Left ventricle myocardium inferior (tissue), 1 donor: ENCODE measurements at places on chromosomes 2 and 18. TPM values are rescaled to one million over a fixed set of nuclear protein-coding genes. Genes with fewer than 3 reads are reported as not detected.

The C18orf63 gene
- total RNA-seq, result not detected

The CHST10 gene
- total RNA-seq, result 11.6 TPM

The MARS2 gene
- total RNA-seq, result 7.2 TPM

The NGEF gene
- 0.16 TPM for total RNA-seq

The SPEG gene
- 145 TPM for total RNA-seq

The KIAA2012 gene
- total RNA-seq, result not detected

The AKAIN1 gene
- total RNA-seq, result not detected

The TNFAIP6 gene
- total RNA-seq, result 2.9 TPM

The STPG4 gene
- total RNA-seq, result not detected

The INHBB gene
- 3.2 TPM for total RNA-seq

The ARL4C gene
- 2.7 TPM for total RNA-seq

The GLI2 gene
- 2.4 TPM for total RNA-seq

The FBXO15 gene
- not detected for total RNA-seq

The POTEF gene
- total RNA-seq, result not detected

The CNTNAP5 gene
- not detected for total RNA-seq

The IL36A gene
- total RNA-seq, result not detected

The AGXT gene
- total RNA-seq, result not detected

DNA sequence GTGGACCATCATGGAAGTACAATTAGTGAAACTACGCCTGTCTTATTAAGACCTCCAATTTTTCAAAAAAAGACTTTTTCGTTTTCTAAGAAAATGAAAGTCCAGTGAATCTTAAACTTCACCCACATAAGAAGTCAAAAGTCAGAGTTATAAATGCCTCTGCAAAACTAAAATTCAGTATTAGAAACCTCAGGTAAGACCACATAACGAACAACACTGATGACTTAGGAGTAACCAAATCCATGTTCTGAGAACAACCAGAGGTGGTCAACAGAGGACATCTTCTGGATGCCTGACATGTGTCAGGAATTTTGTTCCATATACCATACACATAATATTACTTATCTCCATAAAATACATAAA is 62.4 kb downstream of the RPL31 start:
- DNase-seq, result no peak

- DNase-seq, result no peak
Observed at GRCh38 chr2:68152681-68153347, 4.9 kb upstream of the PNO1 start.

- DNase-seq, result no peak
Observed at GRCh38 chr18:40553029-40553428, 1402.0 kb upstream of the PIK3C3 start.

GRCh38 chr2:50469784-50470183 is 562.1 kb downstream of the NRXN1 start:
- no peak for DNase-seq

DNA sequence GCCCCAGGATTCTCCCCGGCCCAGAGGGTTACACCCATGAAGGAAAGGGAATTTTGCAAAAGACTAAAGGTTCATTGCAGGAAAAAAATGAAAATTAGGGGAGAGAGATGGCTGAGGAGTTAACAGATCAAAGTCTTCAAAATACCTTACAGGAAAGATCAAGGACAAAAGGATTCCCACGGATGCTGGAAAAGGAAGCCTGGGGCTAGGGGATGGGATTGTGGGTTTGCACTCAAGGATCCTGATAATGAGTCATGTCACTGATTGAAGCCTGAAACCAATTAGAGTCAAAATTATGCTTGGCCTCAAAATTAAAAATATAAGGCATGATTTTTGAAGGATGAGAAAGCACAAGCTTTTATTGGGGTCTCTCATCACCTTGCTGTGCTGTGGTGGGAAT is 32.6 kb upstream of the COPS8 start:
- no peak for DNase-seq

GRCh38 chr2:113058998-113059960 is at the start of gene IL36RN:
IL36RN (plus strand) TSS chr2:113059198; CDS start chr2:113059439, 241 bp downstream.
- no peak for DNase-seq

GRCh38 chr2:44836174-44836573 is 105.3 kb upstream of the SIX3 start:
- DNase-seq, result no peak

- DNase-seq, result no peak
Observed at GRCh38 chr18:73621091-73621490, 526.5 kb downstream of the FBXO15 start.

- DNase-seq, result no peak
Observed at GRCh38 chr2:9280224-9280623, 73.6 kb downstream of the ASAP2 start.

- DNase-seq, result no peak
Observed at GRCh38 chr2:134301928-134302260, 48.0 kb downstream of the MGAT5 start.

- no peak for DNase-seq
Observed at GRCh38 chr2:161870401-161870930, 203.5 kb downstream of the DPP4 start.

DNA sequence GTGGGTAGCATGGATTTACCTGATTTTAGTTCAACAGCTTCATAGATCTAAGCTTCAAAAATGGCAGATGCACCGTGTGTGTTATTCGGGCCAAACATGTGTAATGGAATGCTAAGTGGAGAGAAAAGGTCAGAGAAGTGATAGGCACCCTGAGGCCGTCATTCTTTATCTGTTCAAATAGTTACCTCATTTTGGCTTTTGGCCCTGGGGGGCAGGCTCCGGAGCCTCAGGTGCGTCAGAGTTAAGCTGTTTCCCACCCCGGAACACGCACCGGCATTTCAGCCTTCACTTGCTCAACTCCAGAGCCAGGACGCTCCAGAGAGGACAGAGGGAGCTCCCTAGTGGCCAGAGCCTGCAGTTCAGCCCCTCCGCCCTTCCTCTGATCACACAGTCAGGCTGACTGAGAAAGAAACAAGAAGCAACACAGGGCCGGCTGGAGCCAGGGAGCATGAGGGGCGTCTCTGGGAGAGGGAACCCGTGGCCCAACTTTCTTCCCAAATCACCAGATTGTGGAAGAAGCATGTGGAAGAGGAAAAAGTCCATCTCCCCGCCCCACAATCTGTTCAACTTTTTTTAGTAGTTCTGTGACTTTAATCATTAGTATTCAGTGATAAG is 135.2 kb upstream of the EPC2 start:
- DNase-seq, result peak; percentile 80

GRCh38 chr2:175372704-175373701 is 191.5 kb upstream of the ATP5MC3 start:
- DNase-seq, result no peak

DNA sequence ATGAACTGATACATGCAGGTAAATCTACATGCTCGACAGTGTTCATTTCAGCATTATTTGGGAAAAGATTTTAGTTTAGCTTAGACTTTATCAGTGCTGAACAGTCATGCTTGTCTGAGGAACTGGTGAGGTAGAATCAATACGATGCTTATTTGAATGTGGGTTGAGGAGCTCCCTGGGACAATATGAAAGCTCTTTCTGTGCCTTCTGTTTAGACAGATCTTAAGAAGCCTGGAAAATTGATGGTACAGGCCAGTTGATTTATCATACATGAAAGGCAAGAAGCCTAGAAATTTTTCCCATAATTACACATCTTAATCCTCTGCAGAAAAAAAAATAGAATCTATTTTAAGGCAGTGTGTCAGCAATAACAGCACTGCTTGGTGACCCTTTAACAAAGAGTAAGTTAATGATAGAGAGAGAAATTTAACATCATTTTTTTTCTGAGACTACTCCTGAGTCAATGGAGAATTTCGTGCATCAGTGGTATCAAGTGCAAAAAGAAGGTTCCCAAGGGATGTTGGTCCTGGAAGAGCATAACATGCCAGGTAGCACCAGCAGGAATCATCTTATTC is 252.2 kb upstream of the CDH20 start:
- no peak for DNase-seq

DNA sequence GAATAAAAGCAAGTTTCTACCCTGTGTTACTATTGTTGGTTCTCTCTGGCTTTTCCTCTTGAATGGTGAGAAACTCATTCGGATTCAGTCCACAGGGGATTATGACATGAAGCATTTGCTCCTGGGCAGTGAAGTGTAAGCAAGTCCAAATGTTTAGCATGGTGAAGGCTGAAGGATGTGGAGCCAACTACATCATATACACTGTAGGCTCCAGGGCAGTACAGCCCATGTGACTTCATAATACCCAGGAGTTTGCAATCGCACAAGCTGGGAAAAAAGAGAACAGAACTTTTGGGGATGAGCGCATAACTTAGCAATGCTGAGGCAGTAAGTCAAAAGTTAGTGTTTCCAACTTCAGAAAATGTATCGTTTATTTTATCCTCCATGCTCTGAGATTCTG is 695.7 kb upstream of the POU3F3 start:
- DNase-seq, result no peak

DNA sequence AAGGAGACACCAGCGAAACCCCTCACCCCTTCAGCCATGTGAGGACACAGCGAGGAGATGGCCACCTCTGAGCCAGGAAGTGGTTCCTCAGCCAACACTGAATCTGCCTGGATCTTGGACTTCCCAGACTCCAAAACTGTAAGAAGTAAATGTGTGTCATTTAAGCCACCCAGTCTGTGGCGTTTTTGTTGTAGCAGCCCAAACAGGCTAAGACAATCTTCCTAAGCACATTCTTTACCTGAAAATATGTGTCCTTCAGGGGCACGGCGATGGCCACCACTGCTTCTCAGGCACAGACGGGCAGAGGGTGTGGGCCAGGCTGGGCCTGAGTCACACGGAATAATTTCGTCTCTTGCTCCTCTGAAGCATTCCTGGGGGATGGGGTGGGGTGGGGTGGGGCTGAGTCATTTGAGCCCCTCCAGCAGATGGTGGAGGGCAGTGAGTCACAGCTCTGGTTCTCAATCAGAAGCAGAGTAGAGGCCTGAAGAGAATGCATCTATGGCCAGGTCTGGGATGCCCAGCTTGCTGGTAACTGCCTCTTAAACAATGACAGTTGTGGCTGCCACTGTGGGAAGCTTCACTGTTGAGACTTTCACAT is 142.4 kb downstream of the CAPN13 start:
- DNase-seq, result no peak

DNA sequence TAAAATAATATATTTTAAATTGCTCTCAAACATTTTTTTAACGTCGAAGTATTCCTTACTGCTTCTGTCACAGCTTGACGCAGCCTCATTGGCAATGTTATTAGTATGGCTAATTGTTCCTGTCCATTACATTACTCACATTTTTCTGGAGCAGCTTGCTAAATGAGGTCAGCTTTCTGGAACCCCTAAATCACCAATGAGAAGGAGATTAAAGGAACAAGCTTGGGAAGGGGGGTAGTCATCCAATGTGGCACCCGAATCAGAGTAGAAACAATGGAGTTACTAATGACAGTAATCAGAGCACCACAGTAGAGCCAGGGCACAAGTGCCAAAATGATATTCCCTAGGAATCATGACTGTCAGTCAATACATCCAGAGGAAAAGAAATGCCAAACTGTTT is 5.1 kb downstream of the NEUROD1 start:
- DNase-seq, result no peak

GRCh38 chr2:9982248-9982647 is 30.8 kb downstream of the GRHL1 start:
- DNase-seq, result no peak

DNA sequence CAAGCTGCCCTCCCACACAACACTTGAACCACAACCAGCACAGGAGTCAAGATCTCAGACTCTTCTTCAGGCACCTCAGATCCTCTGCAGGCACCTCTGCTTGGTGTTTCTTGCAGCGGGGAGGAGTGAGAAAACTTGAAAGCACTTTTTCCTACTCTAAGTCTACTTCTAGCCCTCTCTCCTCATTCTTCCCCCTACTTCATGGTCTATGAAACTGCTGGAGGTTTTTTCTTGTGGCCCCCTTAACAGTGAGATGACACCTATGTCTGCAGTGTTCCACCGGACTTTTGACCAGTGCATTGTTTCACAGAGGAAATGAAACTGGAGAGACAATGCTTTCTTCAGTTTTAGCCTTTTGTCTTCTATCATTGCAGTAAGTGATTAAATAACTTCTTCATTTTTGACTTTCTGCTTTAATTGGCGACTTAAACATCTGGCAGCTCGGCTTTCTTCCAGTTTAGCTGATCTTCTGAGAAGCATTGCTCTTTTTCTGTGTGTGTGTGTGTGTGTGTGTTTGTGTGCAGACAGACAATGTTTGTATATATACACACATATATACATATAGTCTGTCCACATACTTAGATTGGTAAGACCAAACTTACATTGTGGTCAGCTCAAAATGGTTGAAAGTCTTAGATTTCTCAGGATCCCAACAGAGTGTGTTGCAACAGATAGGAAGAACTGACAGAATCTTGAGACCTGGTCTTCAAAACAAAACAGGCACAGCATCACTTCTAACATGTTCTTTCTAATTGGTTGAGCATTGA is 1474.0 kb upstream of the TMEFF2 start:
- DNase-seq, result no peak

DNA sequence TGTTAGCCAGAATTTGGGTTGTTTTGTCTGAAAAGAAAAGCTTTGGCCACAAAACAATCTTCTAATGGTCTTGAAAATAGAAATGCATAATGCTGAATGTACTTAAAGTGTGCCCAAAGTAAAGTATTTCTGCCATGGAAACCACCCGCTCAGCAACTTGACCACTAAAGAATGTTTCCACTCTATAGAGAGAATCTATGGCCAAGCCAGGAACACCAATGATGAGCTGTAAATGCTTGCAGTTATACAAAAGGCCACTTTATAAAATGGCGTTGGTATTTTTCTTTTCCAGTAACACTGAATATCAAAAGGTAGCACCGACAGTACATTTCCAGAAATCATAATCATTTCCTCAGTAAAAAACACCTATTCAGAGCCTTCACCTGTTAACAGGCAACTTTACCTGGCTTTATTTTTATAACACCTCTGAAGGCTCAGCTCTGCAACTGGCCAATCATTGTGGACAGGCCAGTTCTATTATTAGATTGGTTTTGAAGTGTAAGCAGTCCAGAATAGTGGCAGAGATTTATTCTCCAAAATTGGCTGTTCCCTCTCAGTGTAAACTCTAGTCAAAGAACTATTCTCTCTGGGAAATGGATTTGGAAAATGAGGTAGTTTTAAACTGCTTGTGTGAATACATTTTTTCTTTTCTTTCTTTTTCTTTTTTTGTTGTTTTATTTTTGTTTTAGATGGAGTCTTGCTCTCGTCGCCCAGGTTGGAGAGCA is 36.1 kb downstream of the SLC40A1 start:
- DNase-seq, result no peak

DNA sequence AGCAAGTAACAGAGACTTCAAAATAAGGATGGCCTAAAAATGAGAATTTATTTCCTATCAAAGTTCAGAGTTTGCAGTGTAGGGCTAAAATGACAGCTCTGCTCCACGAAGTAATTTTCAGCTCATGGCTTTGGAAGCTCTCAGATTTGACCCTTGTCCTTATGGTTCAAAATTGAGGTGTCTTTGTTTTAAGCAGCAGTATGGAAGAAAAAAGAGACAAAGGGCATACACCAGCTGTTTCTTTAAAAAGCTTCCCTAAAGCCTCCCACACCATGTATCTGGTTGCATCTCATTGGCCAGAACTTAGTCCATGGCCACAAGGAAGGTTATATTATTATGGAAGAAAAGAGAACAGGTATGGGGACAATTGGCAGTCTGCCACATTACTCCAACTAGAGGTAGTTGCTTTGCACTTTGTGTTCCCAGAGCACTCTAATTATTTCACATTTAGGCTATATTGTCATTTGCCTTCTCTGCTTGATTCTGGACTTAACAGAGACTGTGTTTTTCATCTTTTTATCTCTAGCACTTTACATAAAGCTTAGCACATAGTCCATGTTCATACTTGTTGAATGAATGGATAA is 180.4 kb downstream of the MCFD2 start:
- no peak for DNase-seq

- no peak for DNase-seq
Observed at GRCh38 chr2:132671151-132671835, 1.3 kb upstream of the LYPD1 start.
